GM18507 (cell line): ENCODE measurements at places on chromosomes 2 and 18.

- no peak for DNase-seq
Observed at GRCh38 chr2:46379213-46380037, 82.2 kb downstream of the EPAS1 start.

- DNase-seq, result no peak
Observed at GRCh38 chr2:236819275-236820002, 249.8 kb downstream of the ACKR3 start.

DNA sequence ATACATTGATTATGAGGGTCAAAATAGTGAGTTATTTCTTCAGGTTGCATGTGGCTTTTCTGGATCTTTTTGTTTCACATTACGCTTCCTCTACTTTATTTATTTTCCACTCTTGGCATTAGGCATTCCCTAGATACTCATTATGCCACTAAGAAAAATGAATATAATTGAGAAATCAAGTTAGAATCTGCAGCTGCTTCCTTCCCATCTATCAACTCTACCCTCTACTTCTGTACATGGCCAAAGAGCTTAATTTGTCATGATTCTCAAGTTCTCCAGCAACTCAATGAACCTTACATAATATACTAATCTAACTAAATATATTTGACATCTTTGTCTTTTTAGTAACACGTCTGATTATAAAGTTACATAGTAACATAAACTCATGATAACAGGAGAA, 598.1 kb upstream of the LRRTM4 start:
- DNase-seq, result no peak

DNA sequence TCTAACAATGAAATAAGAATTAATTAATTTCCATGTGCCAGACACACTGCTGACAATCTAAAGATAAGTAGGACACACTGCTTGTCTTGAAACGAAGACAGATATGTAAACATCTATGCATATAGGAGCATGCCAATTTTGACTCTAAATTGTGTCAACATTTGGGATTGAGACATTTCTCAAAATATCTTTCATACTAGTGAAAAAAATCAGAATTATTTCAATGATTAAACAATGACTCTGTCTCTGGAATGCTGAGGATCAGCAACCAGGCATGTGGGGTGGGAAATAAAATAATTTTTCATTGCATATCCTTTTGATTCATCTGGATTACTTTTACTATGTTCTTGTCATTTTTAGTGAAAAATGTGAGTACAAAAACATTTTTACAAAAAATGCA, 262.6 kb upstream of the SYT4 start:
- DNase-seq, result no peak

DNA sequence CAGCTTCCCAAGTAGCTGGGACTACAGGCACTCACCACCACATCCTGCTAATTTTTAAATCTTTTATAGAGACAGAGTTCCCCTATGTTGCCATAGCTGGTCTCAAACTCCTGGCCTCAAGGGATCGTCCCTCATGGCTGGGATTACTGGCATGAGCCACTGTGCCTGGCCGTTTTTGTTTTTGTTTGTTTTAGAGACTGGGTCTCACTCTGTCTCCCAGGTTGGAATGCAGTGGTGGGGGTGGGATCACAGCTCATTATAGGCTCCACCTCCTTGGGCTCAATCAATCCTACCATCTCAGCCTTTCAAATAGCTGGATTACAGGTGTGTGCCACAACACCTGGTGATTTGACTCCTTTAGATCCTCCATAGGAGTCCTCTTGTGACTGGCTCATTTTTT, 19.5 kb upstream of the ZDBF2 start:
- no peak for DNase-seq

GRCh38 chr2:203450561-203450960, 84.5 kb downstream of the RAPH1 start:
- no peak for DNase-seq

DNA sequence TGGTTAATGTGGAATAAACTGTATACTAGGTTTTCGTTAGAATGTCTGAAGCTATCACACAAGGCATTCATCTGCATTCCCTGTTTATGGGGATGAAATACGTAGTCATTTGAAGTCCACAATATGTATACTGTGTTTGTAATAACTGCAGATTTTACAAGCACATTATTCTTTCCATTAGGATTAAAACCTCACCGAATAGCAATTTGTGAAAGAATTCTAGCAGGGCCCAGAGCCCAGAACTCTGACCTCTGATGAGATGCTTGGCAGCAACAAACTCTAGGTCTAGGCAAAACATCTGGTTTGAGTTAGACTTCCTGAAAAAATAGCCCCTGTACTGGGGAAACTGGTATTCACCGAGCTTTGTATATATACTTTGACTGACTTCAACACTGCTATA, 158.2 kb downstream of the SRBD1 start:
- DNase-seq, result no peak

DNA sequence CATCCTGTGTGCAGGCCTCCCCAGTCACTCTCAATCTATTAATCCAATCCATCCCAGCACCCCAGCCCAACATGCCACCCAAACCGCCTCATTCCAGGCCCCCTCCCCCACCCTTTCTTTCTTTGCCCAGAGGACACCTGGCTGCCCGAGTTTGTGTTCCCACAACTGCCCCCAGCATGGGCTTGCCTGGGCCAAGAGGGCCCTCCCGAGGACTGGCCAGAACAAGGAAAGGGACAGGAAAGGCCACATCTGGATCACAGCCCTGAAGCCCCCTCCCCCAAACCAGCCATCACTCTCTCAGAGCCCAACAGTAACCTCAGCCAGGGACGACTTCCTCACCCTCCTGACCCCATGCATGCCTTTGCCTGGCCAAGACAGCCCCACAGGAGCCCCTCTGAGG, 1.2 kb downstream of the TNS1 start:
- DNase-seq, result no peak

- DNase-seq, result no peak
Observed at GRCh38 chr2:443741-444140, 155.8 kb upstream of the ALKAL2 start.

- no peak for DNase-seq
Observed at GRCh38 chr2:43220229-43220751, 6.1 kb downstream of the ZFP36L2 start.

GRCh38 chr2:55054106-55054875, 4.0 kb upstream of the RTN4 start:
- DNase-seq, result no peak

DNA sequence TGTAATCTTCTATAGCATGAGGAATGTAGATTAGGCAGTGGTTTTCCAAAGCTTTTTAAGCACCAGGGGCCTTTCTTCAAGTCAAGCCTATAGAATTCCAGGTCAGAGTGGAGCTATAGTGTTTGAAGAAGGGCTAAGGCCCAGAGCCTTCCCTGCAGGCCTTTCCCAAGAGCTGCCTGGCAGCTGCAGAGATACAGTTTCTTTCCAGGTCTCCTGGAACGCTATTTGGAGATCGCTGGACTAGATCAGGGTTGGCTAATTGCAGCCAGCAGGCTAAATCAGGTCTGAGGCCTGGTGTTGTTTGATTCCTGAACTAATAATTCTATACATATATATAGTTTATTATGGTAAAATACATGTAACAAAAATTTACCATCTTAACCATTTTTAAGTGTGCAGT, 319.0 kb upstream of the SPRED2 start:
- no peak for DNase-seq

GRCh38 chr2:134368009-134368817, 114.3 kb downstream of the MGAT5 start:
- DNase-seq, result no peak

DNA sequence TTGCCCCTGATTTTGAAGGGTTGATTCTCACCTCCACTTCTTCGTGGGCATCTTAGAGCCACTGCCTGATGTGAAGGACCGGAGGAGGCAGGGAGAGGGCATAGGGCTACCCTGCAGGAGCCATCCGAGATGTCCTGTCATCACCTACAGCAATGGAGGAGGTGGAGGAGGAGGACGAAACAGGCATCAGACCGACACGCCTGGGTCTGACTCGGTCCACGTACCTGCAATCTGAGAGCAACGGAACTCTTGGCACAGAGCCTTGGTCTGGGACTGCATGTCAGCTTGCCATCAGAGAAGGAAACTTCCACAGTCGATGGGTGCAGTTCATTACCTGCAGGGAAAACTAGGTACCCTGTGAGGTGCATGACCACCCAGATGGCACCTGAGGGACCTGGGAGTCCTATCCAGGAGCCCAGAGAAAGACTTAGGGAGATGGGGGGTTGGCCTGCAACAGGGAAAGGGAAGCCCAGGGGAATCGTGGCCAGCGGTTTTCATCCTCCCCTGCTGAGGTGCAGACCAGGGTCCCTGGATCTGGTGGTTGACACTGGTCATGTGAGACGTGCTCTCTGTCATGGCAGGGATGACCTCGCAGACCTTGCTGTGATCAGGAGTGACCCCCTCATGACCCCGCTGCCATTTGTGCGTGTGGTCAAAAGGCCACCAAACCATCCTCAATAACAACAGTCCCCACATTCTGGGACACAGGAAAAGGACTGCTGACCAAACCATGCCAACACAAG, 190.8 kb downstream of the SEPTIN10 start:
- DNase-seq, result no peak

DNA sequence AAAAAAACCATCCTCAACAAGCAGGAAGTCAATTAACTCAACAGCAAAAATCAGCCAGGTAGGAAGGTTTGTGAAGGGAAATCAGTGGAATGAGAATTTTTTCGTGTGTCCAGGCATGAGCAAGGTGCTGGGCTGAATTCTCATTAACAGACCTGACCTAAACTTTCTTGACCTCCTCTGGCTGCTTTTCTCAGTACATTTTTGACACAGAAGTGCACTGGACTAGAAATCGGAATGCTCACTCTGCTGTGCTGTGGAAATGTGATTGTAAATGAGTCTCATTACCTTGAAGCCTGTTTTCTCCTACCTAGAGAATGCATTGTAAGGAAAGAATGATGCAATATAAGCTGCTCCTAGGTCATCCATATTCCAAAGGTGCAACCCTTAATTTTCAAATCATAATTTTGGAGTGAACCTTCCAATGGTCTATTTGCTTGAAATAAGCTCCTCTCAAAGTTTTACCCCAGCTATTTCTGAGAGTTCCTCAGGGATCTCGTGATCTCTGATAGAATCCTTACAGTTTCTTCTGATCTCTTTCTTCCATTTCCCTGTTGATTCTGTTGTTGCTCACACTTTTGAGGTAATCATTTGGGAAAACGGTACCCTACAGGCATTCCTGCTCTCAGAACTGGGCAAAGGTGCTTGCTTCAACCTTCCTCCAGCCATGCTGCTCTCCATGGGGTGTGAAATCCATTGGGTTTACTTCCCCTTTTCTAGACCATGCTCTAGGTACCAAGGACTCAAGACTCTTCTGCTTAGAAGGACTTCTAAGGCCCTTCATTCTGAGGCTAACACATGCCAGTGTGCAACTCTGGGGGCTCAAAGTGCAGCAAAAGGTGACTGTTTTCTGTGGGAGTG, 104.9 kb upstream of the ITPRID2 start:
- no peak for DNase-seq

- DNase-seq, result no peak
Observed at GRCh38 chr2:200762127-200762526, 49.6 kb upstream of the BZW1 start.

DNA sequence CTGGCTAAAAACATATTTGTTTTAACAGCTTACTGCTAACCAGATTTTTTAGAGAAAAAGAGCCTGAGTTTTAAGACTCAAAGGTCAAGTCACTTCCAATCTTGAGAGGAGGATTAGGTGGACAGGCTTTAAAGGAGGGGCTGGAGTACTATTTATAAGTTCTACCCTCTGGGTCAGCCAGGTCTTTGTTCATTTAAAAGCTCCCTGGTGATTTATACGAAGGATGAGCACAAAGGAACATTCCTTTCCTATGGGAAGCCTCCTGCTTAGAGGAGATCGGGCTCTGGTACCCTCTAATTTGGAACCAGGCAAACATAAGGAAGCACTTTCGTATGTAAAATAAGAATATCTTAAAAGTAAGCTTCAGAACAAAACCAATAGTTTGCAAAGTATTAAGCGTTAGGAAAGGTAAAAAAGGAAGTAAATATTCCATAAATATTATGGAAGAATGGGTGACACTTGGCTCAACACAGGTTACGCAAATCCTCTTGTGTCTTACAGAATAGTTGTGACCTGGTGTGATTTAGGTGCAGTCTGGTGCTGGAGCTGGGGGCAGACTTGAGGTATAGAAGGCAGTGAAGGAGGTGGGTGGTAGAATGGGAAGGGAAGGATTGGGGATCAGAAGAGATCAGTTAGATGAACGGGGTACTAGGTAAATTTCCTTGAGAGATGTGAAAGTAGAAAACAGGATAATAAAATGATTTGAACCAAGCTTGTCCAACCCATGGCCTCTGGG, 35.6 kb downstream of the PDE6D start:
- DNase-seq, result no peak

DNA sequence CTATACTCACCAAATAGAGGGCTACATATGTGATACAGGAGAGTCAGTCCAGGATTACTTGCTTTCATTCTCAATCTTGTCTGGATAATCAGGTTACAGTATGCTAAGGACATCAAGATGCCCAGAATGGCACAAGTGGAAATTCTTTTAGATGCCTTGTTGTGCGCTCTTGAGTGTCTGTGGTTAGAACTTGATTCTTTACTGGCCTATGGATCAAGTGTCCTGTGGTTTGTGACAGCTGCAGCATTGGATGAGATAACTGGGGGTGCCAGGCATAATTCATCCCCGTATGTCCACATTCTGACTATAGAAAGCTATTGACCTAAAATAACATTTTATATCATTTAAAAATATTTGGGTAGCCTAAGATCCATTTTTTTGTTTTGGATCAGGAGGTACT, 40.1 kb downstream of the CDC42EP3 start:
- DNase-seq, result no peak

- DNase-seq, result no peak
Observed at GRCh38 chr2:110866045-110866444, 133.7 kb downstream of the ACOXL start.

DNA sequence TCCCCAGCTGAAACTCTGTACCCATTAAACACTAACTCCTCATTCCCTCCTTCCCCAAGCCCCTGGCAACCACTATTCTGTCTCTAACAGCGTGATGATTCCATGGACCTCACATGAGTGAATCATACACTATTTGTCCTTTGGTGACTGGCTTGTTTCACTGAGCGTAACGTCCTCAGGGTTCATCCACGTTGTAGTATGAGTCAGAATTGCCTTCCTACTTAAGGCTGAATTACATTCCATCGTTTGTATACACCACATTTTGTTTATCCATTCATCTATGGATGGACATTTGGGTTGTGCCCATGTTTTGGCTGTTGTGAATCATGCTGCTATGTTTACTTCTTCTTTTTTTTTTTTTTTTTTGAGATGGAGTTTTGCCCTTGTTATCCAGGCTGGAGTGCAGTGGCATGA, 19.6 kb upstream of the CABLES1 start:
- DNase-seq, result no peak

DNA sequence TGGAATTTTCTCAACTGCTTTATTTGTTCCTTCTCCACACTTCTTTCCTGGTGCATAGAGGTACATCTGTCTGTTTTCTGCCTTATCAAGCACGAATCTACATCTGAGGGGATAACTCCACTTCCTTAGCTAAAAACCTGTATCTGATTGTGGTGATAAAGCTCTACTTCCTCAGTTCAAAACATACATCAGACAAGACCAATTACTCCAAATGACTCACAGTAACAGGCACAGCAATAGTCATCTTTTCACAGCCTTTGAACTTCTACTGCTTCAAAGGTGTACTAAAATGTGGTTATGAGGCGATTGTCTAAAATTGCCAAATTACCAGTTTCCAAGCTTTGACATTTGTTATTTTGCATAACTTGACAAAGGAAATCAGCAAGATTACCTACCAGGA, 803.6 kb upstream of the ZEB2 start:
- DNase-seq, result no peak
